SJSA1 (cell line): ENCODE measurements at places on chromosomes 2 and 18.

- H3K27me3 ChIP-seq, result no peaks in the 10 kb centered on the region
- no peak overlapping the region for H3K4me3 ChIP-seq
- peak; percentile 33 for DNase-seq
- H3K4me1 ChIP-seq, result no peaks in the 10 kb centered on the region
- no peak overlapping the region for H3K27ac ChIP-seq
- H3K36me3 ChIP-seq, result no peaks in the 10 kb centered on the region
These were observed 67.3 kb upstream of the TEX51 start for GRCh38 chr2:126831234-126832005.

GRCh38 chr2:40225670-40226210 is 226.2 kb downstream of the SLC8A1 start:
- no peak for DNase-seq
- no peaks in the 10 kb centered on the region for H3K27me3 ChIP-seq
- no peaks in the 10 kb centered on the region for H3K36me3 ChIP-seq
- H3K4me3 ChIP-seq, result no peak overlapping the region
- H3K4me1 ChIP-seq, result no peaks in the 10 kb centered on the region

DNA sequence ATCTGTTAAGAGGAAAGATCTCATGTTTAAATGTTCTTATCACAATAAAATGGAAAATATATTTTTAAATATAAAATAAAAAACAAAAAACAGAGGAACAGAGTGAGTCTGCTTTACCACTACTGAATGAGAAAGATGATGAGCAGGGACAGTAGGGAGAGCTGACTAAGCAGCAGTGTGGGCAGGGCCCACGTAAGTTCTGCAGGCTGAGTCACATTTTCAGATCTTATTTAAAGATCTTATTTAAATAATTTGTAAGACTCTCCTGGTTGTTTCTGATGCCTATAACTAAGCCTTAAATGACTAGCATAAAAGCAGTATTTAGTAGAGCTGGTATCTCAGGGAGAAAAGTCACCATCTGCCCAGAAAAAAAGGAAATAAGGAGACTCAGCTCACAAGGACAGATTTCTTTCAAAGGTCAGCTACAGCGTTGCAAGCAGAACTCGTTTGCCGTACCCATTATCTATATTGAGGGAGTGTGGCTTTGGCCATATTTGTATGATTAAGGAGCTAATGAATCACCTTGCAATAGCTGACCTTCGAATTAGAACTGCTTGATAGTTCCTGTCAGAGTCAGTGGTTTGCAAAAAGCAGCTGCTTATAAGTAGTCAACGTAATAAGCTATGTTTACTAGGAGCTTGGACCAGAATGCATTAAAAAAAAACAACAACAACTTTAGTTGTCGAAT is 322.1 kb upstream of the CHAC2 start:
- H3K27me3 ChIP-seq, result 0 out of 2 replicates have a peak, but pooled peaks cover 4% of the 10 kb centered on the region
- no peak overlapping the region for H3K4me3 ChIP-seq
- H3K27ac ChIP-seq, result no peak overlapping the region
- DNase-seq, result no peak
- H3K4me1 ChIP-seq, result no peaks in the 10 kb centered on the region
- H3K36me3 ChIP-seq, result no peaks in the 10 kb centered on the region

DNA sequence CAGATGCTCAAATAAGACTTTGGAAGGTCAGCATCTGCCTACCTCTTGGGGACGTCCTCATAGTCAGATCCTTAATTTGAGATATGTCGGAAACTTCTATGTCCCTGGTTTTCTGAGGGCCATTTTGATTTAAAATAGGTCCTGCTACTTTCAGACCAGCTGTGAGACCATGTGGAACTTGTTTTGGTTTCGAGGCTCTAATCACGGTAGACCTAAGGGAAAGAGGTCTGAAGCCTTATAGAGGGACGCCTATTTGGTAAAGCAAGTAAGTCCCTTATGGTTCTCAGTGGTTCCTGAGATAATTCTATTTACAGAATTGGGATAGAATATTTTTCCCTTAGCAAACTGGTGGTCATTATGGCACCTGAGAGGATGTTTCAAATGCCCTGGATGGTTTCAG is 75.1 kb downstream of the RFTN2 start:
- H3K4me1 ChIP-seq, result no peaks in the 10 kb centered on the region
- H3K4me3 ChIP-seq, result no peak overlapping the region
- DNase-seq, result no peak

DNA sequence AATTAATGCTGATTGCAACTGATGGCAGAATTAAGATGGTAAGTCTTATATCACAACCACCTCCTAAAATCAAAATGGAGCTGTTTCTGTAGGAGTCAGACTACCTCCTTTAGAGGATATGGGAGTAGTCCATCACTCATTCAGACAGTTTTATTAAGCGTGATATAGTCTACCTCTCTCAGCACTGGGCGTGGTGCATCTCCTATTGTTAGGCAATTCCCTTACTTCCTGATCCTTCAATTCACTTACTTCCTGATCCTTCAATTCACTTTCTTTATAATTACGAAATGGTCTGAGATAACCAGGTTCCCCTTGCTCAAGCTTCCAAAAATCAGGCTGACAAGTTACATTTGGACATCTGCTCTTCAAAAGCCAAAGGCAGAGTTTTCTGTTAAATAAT is 31.9 kb downstream of the ATP8B1 start:
- H3K4me3 ChIP-seq, result no peak overlapping the region
- H3K27ac ChIP-seq, result no peak overlapping the region
- DNase-seq, result no peak
- H3K27me3 ChIP-seq, result no peaks in the 10 kb centered on the region
- H3K4me1 ChIP-seq, result peaks cover 17% of the 10 kb centered on the region
- H3K36me3 ChIP-seq, result no peaks in the 10 kb centered on the region

GRCh38 chr18:2954869-2955645 is 57.9 kb downstream of the LPIN2 start:
- no peak overlapping the region for H3K27ac ChIP-seq
- DNase-seq, result no peak
- peaks cover 69% of the 10 kb centered on the region for H3K36me3 ChIP-seq
- no peaks in the 10 kb centered on the region for H3K27me3 ChIP-seq
- H3K4me3 ChIP-seq, result no peak overlapping the region

- no peak overlapping the region for H3K27ac ChIP-seq
- H3K27me3 ChIP-seq, result no peaks in the 10 kb centered on the region
- H3K36me3 ChIP-seq, result no peaks in the 10 kb centered on the region
- DNase-seq, result no peak
- no peaks in the 10 kb centered on the region for H3K4me1 ChIP-seq
These were observed 1795.7 kb upstream of the PIK3C3 start for GRCh38 chr18:40159141-40160017.

- no peak overlapping the region for H3K27ac ChIP-seq
- H3K36me3 ChIP-seq, result no peaks in the 10 kb centered on the region
- no peak overlapping the region for H3K4me3 ChIP-seq
- H3K27me3 ChIP-seq, result no peaks in the 10 kb centered on the region
These were observed 158.8 kb upstream of the CYRIA start for GRCh38 chr2:16824472-16824871.

DNA sequence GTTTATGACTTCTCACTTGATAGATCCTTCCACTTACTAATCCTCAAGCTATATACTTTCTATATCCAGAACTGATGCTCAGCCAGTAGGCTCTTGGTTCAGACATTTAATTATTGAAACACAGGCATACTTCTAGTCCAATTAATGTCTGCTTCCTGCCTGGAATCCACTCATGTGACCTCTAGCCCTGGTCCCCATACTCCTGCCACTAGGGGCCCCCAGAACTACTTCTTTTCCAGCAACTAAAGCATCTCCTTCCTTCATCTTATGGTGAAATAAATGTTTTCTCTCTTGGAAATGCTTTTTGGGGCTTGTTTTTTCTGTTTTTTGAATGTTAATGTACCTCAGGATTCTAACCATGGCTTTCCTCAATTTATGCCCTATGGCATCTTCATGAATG is 527.6 kb downstream of the SATB2 start:
- H3K27ac ChIP-seq, result no peak overlapping the region
- H3K4me1 ChIP-seq, result no peaks in the 10 kb centered on the region
- DNase-seq, result no peak
- H3K4me3 ChIP-seq, result no peak overlapping the region
- H3K27me3 ChIP-seq, result no peaks in the 10 kb centered on the region

DNA sequence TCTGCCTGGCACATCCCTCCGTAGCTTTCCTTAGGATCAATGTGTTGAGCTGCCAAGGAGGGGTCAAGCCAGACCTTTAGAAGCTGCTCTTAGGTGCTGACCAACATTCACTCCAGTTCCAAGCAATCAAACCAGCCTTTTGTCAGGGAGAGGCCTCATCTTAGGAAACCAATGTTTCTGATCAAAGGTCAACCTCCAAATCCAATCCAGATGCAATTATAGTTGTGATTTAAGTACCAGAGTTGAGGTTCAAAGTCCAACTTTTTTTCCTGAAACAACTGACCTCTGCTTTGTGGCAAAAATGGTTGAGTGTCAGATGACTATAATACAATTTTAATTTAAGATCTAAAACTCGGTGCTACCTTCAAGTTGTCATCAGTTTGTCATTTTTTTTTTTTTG is 303.4 kb downstream of the ALK start:
- H3K4me1 ChIP-seq, result peaks cover 12% of the 10 kb centered on the region
- no peak for DNase-seq
- no peaks in the 10 kb centered on the region for H3K36me3 ChIP-seq

DNA sequence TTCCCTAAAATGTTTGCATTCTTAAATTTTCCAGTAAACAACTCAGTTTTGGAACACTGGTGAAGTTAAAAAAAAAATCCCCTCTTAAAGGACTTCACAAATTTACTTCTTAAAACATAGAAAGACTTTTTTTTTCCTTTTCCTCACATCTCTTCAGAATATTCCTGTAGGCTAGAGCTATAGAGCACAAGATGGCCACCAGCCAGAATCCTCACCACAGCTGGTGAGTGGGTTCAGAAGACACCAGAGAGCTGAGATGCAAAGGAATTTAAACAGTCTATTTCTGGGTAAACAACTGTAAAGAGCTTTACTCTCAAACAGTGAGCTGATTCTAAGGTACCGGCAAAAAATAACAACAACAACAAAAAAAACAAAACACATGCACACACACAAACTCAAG is 252.8 kb downstream of the LRP1B start:
- H3K4me1 ChIP-seq, result no peaks in the 10 kb centered on the region
- no peak overlapping the region for H3K27ac ChIP-seq
- no peaks in the 10 kb centered on the region for H3K36me3 ChIP-seq
- no peak overlapping the region for H3K4me3 ChIP-seq
- no peaks in the 10 kb centered on the region for H3K27me3 ChIP-seq

DNA sequence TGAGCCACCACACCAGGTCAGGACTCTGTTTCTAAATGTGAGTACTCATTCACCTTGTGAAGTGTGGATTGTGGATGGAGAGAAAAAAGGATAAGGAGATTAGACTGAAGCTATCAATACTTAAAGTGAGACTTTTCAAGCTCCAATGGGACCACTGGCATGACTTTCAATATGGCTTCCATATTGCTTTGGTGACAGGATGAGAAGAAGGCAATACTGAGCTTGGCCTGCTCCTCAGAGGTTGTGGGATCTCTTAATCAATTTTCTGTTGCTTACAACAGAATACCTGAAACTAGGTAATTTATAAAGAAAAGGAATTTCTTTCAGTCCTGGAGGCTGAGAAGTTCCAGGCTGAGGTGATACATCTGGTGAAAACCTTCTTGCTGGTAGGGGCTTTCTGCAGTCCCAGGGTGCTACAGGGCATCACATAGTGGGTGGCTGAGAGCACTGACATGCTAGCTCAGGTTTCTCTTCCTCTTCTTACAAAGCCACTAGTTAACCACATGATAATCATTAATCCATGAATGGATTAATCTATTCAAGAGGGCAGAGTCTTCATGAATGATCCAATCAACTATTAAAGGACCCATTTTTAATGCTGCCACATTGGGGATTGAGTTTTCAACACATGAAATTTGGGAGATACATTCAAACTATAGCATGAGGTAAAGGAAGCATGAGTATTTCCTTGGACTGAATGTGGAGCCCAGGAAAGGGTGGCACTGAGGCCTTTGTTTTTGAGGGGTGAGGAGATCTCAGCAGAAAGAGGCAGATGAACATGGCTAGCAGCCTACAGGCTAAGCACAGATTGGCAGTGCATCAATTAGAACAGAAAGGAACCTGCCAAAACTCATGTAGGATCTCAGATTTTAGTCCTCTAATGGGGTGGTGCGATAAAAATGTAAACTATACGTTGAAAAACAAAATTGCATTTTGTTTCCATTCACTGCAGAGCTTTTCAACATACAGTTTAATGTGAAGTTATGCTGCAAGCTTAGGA is 274.5 kb downstream of the PIK3C3 start:
- H3K4me3 ChIP-seq, result no peak overlapping the region
- H3K27me3 ChIP-seq, result no peaks in the 10 kb centered on the region
- no peak overlapping the region for H3K27ac ChIP-seq
- no peaks in the 10 kb centered on the region for H3K36me3 ChIP-seq
